ENCODE measurements at places on chromosomes 7 and 10. TPM values are rescaled to one million over a fixed set of nuclear protein-coding genes. Genes with fewer than 3 reads are reported as not detected.

GRCh38 chr7:137454767-137455166 is 111.2 kb upstream of the PTN start:
- no peak for DNase-seq

IDI1 gene
- 55.3 TPM for total RNA-seq

DNA sequence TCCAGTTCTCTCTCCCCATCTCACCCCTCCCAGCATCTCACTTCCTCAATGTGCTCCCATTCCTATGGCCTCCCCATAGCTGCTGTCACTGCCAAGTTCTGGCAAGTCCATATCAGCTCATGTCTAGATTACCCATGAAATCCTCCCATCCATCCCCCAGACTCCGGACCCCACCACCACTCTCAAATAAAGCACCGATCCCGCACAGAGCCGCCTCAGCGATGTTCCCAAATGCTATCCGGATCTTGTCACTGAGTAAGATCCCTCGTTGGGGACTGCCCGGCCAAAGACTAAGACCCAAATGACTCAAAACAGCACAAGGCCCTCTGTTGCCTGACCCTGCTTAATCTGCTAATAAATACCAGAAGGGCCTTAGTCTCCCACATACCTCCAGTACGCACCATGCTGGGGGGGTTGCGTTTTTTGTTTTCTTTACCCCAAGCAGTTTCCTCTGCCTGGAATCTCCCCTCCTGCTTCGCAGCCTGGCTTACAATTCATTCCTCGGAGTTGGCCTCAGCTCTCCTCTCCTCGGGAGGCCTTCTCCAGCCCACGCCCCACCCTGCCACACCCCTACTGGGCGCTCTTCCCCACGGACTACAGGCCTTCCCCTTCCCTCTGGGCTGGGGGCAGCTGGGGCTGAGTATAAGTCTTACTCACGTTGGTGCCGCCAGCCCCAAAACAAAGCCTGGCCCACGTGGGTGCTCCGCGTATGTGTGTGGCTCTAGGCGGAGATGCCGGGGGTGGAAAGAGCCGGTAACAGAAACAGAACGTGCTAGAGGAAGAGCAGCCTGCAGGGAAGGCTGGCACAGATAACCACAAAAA is 1.8 kb upstream of the DUSP5 start:
- DNase-seq: no peak

GRCh38 chr10:28120043-28120749 is 121.3 kb upstream of the ODAD2 start:
- DNase-seq: no peak

TMEM176B gene
- not detected for total RNA-seq

GRCh38 chr7:28984631-28985030 is 26.5 kb upstream of the TRIL start:
- no peak for DNase-seq

All from glomerular endothelial cell (primary cell).